Vagina (tissue), 2 donors: ENCODE measurements at places on chromosomes 6 and 20. TPM values are rescaled to one million over a fixed set of nuclear protein-coding genes. Genes with fewer than 3 reads are reported as not detected.
A peak's percentile ranks its signal among the peaks of the same experiment; 100 is the strongest.

GRCh38 chr20:62953839-62954703, 1.6 kb downstream of the SLC17A9 start:
- no peak for DNase-seq

DNA sequence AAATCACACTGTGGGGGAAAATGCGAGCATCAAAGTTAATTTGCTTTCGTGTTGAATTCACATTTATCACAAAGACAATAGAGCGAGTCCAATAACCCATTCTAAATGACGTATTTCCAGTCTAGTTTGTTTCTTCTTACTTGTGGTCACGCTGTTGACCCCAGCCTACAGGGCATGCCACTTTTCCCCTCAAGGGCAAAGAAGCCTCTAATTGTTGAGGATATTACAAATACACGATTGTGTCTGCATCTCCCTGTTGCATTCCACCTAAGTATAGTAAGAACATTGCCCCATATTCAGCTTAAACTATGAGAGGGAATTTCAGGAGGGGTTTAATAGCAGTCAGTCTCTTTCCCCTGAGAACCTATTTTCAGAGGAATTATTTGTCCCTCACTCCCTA, 37.4 kb upstream of the DSP start:
- DNase-seq: no peak

DNA sequence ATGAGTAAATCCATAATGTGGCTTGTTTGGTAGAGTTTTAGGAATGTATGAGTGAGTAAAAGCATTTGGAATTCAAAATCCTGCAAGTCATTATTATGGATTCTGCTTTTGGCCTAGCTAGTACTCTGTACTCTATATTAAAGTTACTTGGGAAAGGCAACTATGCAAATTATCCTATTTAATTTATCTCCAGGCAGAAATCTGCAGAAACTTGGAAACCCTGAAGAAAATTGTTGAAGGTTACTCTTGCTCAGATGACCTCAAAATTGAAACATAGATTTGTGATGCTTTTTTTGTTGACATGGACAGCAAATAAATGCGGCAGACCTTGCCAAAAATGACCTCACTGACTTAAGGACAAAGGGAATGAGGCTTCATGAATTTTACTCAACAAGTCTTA, 477.1 kb upstream of the EYS start:
- DNase-seq: no peak

GRCh38 chr6:89667872-89668556, 29.5 kb upstream of the LYRM2 start:
- no peak for DNase-seq

DNA sequence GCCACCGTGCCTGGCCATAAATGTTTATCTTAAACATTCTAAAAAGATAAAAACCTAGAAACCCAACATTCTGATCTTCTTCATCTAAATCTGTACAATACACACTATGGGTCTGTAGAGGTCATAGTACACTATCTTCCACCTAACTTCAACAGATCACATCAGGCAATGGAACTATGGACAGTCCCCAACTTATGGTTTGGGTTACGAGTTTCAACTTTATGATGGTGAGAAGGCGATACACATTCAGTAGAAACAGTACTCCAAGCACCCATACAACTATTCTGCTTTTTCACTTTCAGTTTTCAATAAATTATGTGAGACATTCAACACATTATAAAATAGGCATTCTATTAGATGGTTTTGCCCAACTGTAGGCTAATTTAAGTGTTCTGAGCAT, 23.1 kb downstream of the FKBP5 start:
- DNase-seq: no peak

GRCh38 chr6:31096215-31096614, 16.2 kb downstream of the C6orf15 start:
- no peak for DNase-seq

DNA sequence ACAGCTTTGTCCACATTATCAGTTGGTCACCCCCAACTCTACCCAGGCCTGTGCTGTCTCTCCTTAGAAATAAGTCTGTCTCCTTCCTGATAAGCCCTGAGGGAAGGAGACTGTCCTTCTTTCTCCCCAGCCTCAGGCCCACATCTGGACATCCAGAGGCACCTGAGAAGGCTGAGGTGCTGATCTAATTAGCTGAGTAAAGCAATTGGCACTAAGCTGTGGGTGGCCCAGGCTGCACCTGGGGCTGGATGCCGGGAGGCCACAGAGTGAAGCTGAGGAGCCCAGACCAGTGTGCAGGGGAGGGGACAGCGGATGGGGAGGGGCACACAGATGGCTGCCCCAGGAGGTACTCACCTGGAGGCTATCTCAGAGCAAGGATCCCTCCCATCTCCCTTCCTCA, 26.2 kb upstream of the BMP7 start:
- no peak for DNase-seq

BPIFA1 gene
- not detected for total RNA-seq

DNA sequence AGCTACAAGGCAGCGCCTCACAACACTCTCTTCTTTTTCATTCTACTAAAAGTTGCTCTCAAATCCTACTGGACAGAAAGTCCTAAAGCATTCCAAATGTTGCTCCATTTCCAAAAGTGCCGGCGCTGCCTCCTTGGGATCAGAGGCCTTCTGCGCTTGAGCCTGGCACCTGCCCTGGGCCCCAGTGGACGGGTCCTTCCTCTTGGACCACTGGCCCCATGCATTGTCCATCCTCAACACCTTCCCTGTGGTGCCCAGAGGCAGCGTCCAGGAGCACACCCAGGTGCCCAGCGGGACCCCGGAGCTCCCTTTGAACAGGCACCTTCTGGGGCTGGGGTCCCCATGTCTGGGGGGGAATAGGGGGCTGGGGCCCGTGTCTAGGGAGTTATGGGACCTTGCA, 205.2 kb downstream of the ERMARD start:
- peak; percentile 60 for DNase-seq

DNA sequence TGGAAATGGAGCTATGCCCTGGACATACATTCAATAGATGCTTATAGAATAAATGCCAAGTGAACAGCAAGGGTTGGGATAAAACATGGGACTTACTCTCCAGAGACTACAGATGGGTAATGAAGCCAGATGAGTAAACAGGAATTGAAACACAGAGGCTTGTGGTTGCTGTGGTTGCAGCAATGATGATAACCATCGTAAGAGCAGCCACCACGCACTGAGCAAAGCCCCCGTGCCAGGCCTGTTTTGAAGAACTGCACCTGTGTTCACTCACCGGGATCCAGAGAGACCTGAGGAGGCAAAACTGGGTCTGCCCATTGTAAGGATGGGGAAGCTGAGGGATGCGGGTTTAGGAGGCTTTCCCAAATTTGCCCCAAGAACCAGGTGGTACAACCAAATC, 431.1 kb upstream of the CDH4 start:
- DNase-seq: no peak

DNA sequence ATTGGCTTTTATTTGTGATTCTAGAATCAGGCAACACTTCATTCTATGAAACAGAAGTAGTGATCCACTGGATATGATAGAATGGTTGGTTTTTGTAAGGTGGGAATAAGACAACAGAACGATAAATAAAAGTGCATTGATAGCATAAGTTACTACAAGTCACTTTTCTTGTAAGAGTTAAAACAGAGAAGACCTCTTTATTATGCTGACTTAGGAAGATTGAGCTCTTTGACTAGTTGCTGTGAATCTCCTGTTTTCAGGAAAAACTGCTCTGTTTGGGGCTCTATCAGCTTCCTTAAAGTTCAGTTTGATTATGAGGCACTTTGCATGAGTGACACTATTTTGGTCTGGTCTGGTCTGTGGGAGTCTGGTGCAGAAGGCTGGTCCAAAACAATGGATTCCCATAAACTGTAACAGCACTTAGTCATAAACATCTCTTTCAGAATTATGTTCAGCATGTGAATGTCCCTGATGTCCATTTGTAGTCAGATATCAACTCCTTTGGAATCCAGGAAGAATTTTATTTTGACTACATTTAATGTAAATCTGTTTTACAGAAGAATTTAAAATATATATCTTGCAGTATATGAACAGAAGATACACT, 35.0 kb upstream of the DSE start:
- DNase-seq: no peak

DNA sequence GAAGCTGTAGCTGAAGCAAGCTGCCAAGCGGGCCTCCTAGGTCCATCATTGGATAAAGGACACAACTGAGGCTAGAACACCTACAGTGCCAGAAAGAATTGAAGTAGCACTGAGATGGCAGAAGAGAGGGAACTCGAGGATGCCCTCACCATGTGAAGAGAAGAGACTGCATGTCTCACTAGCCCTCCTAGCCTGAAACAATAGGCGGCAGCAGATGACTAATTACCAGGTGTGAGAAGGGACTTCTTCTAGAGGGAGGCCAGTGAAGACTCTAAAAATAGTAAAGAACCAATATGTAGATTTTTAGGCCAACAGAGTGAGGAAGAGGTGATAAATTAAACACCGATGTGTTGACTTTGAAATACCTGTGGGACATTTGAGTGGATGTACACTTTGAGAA, 50.3 kb downstream of the LGSN start:
- DNase-seq: no peak

- no peak for DNase-seq
Observed at GRCh38 chr6:87553159-87553765, 36.5 kb downstream of the RARS2 start.

ESR1 gene
- total RNA-seq: 50.3 TPM

UNC5CL gene
- 0.25 TPM for total RNA-seq

DNA sequence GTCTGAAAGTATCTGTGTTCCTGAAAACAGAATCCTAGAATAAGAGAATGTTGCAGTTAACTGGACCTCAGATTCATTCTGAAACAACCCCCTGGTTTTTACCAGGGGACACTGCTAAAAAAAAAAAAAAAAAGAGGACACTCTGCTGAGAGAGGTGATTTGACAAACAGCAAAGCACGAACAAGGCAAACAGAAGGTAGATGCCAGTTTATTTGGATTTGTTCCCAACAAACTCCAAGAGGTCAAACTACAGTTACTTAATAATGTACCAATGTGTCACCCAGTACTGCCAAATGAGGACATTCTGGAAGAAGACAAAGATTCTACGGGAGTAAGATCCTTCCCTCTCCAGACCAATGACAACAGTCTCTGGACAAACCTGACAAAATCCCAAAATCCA, 40.6 kb upstream of the SLC22A16 start:
- DNase-seq: no peak

- DNase-seq: no peak
Observed at GRCh38 chr6:81937296-81937937, 184.9 kb upstream of the TENT5A start.

TRMT6 gene
- total RNA-seq: 9.6 TPM

TUBB2A gene
- total RNA-seq: 72.7 TPM

- DNase-seq: no peak
Observed at GRCh38 chr6:79898076-79898475, 49.3 kb downstream of the ELOVL4 start.

DNA sequence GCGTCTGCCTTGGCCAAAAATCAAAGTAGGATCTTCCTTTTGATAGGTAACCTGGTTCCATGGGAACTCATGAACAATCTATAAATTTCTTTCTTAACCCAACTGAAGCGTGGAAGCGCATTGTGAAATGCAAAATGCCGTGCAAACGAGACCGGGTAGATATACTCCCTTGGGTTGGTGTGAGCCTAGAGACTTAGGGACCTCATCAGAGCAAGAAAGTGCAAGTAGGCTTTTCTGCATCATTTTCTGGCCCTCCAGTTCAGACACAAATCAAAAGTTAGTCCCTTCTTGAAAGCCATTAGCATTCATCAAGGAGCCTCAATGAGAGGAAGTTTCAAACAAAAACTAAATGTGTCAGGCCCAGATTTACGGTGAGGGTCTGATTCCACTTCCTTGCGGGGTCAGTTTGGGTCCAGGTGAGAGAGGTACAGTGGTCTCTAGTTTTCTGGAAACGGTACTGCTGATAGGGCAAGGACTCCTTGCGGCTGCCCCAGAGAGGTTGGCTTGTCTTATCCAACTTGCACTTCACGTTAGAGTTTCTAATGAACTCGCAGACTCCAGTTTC, 5.3 kb upstream of the ZNF184 start:
- no peak for DNase-seq

- no peak for DNase-seq
Observed at GRCh38 chr20:32004963-32005362, 5.3 kb upstream of the CCM2L start.

GRCh38 chr6:6148192-6148815, 141.6 kb upstream of the NRN1 start:
- no peak for DNase-seq

- no peak for DNase-seq
Observed at GRCh38 chr6:41638935-41639808, 904 bp downstream of the MDFI start.

RPS18 gene
- total RNA-seq: 3,296 TPM

DNA sequence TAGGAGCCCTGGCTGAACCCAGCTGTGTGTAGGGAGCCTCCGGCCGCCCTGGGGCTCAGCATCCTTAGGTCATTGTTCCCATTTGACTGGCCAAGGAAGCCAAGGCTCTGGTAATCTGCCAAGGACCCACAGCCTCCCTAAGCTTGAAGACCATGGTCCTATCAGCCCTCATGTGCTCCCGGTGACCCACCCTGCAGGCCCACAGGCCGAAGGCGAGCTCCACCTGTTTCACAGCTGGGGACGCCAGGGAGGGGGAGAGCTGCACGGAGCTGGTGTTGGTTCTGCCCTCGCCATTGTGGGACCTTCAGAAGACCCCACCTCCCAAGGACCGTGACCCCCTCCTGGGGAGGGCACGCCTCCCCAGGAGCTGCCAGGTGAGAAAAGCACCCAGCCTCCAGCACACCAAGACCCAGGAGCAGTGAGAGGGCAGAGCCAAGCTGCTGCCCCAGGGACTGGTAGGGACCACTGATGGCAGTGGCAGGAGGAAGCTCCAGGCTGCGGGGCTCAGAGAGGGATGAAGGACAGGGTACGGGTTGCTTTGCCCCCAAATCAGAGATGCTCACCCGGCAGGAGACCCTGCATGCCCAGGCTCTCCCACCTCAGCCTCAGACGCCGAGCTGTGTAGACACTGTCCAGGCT, 30.7 kb upstream of the MRGBP start:
- no peak for DNase-seq

DNA sequence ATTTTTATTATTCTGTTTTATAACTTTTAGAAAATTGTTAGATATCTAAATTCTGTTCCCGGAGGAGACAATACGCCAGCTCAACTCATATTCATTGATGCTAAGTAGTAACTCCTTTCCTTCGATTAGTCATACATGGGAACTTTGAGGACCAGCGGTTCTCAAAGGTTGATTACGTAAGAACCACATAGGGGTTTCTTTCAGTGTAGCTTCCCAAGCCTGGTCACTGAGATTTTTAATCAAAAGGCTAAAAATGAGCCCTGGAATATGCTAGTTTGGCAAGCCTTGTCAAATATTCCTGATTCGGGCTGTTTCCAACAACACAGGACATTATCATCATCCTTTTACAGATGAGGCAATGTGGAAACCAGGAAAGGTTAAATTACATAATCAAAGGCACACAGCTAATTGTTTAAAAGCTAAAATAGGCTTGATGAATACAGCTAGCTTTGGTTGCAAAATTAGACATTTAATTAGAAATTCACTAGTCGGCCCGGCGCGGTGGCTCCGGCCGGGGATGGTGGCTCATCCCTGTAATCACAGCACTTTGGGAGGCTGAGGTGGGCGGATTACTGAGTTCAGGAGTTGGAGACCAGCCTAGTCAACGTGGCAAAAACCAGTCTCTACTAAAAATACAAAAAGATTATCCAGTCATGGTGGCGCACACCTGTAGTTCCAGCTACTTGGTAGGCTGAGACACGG, 14.6 kb upstream of the MEI4 start:
- no peak for DNase-seq
